NCI-H1417 treated with DMSO at 0.1 percent for 48 hours (cell line): ENCODE measurements at places on chromosomes 12 and 14.

GRCh38 chr14:69346710-69347109 lies 51.4 kb downstream of the ERH start:
- DNase-seq: no peak

DNA sequence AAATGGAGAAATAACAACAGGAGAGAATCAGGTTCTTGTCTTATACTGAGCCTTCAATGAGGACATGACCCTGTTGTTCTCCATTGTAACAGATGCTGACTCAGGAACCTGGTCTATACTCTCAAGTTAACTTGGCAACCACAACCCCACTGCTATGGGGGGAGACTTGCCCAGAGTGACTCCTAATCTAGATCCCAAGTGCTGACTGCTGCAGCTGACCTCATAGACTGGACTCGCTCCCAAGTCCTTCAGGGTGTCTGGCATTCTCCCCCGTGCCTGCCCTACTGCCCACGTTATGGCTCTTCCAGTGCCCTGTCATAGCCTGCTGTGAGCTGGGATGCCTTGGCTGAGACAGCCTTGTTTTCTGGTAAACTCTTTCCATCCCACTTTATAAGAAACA lies 37.1 kb downstream of the NID2 start:
- DNase-seq: no peak

- no peak for DNase-seq
Observed at GRCh38 chr14:60707858-60708257, 16.3 kb downstream of the SIX4 start.

DNA sequence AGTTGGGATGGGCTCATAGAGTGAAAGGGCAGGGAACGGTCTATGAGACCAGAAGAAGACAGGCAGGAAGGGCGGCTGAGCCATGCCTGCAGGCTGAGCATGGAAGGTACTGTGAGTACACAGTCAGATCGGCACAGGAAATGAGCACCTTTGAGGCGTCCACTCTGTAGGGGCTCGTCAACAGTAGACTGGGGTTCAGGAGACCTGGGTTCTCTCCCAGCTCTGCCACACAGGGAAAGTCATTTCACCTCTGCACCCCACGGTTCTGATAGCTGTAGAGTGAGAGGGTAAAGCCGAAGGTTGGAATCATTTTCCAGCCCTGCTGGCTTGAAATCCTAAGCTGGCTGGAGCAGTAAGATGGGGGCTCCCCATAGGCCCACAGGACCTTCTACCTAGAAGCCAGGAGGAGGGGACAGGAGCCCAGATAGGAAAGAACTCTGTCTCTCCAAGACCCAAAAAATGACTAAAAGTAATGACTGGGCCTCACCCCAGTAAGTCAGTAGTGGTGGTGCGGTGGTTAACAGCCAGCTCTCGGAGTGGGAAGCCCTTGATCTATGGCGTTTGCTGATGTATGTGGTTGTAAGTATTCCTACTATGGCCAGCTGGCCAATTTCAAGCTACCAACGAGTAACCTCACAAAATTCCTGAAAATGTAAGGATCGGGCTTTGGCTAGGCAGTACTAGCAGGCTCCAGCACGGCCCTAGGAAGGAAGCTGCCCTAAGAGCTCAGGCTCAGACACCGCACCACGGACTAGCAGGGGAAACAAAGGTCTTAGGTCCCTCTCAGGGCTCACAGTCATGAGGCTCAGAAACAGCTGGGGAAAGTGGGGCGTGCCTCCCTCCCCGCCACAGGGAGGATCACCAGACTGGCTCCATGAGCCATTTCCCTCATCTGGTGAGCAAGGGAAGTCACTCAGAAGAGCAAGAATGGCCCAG lies 10.3 kb upstream of the CD27 start:
- DNase-seq: no peak

DNA sequence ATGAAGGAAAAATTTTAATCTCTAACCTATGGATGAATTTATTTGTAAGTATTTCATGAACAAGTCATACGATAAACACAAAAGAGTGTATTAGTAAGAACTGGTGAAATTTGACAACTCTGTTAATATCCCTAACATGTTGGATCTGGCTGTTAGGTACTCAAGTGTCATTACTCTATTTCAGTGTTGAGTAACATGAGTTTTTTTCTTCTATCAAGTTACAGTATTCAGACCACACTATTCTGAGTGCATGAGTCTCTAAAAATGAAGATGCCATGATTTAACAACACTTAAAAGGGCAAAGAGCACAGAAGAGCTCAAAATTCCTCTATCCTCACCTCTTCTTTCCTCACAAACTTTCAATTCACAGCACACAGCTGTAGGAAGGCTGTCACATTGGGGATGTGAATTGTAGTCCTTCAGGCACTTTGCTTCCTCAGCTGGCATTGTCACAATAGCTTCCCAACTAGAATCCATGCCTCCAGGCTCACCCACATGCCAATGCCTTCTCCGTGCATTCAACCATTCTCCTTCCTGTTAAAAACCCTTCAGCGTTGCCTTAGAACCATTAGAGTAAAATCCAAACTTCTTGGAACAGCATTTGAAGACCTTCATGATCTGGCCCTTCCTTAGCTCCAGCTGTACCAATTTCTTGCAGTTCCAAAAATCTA lies 73.7 kb upstream of the DBX2 start:
- DNase-seq: no peak

GRCh38 chr12:13627536-13627935 lies 353.9 kb downstream of the GRIN2B start:
- DNase-seq: no peak

DNA sequence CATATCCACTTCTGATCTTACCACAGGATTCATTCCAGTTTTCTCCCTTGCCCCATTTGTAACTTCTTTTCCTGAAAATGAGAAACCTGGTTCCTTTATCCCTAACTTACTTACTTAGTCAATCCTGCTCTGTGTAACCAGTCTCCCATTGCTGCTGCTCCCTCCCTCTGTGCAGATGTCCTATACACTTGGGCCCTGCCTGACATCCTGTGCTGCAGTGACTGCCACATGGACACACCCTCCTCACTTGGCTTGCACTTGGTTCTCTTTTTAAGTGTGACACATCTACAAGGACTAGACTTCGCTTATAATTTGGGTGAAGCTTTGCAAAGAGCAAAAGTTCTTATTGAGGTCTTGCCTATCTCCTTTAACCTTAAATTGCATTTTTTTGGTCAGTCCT lies 51.4 kb downstream of the FGD4 start:
- DNase-seq: no peak

DNA sequence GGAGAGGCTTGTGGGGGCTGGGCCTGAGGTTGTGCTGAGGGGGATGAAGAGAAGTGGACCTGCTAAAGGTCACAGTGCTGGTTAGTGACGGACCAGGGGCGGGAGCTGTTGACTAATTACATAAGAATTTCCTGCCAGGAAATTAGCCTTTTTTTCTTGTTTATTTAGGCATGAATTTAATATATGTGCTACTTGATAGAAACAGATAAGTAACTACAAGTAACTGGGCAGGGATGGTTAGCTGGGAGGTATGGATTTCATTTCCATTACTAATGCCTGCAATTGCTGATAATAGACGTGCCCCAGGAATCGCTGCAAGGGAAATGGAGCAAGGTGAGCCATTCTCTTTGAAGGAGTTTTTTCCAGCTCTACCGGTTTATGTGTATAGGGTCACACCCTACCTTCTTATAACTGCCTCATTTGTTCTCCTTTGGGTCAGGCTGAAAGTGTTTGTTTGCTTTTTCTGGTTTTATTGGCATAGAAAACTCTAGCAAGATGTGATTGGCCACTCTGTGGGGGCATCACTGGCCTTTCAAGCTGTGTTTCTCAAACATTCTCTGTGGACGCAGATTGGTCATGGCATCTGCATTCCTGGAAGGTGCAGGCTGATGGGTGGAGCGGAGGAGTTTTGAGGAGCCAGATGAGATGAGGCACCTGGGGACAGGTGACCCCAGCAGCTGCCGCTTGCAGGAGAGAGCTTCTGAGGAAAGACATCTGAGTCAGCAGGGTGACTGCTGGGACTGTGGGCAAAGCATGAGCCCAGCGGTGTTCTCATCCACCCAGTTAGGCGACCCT lies 19.0 kb upstream of the GPRC5A start:
- DNase-seq: no peak

- DNase-seq: no peak
Observed at GRCh38 chr14:79011920-79012204, 841.7 kb downstream of the NRXN3 start.

- DNase-seq: no peak
Observed at GRCh38 chr12:94545935-94546771, 86.5 kb upstream of the CEP83 start.

DNA sequence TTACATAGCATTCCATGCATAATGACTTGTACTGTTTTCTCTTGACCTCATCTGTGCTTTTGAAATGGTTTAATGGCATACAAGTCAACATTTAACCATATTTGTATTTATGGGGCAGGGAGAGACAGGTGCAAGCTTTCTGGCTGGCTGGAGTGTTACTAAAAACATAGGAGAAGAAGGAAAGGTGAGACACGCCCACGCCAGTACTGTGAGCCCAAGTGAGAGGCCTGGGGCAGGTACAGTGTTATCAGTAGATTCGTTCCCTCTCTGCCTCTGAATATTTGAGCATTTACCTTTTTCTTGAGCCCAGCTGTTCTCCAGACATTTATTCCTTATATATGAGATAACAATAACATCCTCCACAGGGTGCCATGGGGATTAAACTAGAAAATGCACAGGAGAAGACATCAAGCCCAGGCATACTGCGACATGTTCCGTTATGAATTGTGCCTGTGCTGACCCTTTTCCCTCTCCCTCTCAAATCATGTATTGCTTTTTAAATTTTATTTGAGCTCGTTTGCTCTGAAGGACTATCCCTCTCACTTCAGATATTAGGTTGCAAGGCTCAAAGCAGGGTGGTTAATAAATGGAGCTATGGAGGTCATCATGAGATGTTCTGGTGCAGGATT lies 34.6 kb upstream of the TUBA1C start:
- DNase-seq: peak; percentile 50

DNA sequence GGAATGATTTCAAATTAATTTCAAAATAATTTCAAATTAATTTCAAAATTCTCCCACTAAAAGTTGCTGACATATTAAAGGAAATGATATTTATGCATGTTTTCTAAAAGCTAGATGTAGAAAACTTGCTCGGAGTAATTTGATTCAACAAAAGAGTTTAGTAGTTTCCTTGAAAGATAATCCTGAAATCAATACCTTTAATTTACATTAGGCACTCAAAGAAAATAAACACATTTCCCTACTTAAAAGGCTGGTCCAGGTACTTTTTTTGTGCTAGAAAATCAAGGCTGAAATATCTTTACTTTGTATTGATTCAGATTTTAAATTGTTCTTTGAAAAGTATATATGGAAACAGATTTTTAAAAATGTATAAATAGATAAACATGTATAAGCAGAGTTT lies 370.5 kb downstream of the RAD51B start:
- DNase-seq: no peak

- no peak for DNase-seq
Observed at GRCh38 chr14:68947802-68948201, 31.3 kb downstream of the ACTN1 start.

DNA sequence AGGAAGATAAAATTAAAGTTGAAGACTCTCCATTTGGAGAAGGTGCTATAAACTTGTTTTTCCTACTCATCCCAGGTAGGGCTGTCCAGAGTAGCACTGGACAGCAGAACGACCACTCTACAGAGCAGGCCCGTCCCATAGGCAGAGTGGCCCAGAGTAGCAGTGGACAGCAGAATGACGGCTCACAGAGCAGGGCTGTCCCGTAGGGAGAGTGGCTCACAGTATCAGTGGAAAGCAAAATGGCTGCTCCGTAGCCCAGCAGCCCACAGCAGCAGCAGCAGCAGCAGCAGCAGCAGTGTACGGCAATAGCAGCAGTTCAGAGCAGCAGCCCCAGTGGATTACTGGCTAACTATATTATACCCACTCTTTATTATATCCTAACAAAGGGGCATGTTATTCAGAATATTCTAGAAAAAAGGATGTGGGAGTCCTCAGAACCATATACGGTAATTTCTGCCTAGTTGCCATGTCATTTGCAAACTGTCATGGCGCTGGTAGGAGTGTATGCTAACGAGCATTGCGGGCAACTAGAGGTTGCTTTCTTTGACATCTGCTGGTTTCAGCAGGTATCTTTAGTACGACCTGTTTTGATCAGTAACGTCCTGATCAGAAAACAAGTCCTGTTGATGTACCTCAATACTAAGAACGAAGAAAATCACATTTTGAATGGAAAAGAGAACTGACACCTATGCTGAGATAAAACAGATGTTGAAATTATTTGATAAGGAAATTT lies 567.3 kb downstream of the SLC16A7 start:
- DNase-seq: no peak

- no peak for DNase-seq
Observed at GRCh38 chr12:54240971-54241588, 38.8 kb downstream of the CBX5 start.

DNA sequence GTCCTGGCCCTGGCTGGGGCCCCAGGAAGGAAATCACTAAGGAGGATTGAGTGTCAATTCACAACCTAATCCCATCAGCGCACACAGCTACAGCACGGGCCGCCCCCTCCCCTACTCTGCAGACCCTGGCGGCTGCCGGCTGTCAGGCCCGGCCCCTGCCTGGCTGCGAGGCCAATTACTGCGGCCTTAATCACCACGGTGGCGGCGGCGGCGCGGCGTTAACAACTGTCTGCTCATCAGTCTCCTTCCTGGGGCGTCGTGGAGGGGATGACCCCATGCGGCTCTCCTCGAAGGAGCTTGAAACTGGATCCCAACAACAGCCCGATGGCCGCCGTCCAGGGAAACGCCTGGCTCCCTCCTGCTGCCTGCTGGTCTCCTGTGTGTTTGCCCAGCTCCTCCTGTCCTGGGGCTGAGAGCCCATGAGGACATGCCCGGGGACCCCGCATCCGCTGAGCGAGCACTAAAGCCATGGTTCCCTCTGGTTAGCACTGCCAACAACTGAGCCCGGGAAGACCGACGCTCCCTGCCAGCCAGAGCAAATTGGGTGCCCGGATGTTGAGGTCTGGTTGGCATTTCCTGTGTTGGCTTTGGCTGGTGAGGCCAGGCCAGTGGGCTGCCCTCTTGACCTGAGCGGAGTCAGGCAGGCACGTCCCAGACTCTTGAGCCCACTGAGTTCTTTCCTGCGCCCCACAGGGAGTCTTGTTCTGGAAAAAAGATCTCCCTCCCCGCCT lies 21.8 kb upstream of the EIF2B2 start:
- no peak for DNase-seq

DNA sequence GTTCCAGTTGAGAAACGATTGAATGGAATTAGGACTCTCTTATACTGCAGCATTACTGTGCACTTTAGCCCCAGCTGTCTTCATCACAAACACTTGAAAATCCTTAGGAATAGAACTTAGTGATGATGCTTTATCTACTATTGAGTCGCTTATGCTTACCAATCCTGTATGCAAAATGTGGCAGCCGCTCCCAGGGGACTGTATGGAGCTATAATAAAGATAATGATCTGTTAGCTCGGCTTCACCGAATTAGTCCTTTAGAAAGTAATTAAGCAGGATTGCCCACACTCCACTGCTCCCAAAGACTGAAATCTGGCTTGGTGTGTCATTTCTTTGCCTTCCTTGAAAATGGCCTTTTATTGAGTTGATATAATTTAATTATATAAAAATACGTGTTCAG lies 10.6 kb downstream of the EML1 start:
- peak; percentile 28 for DNase-seq

GRCh38 chr12:33486058-33486457 lies 46.4 kb upstream of the SYT10 start:
- DNase-seq: no peak
